ENCODE measurements at places on chromosomes 12 and 14.
A peak's percentile ranks its signal among the peaks of the same experiment; 100 is the strongest.

DNA sequence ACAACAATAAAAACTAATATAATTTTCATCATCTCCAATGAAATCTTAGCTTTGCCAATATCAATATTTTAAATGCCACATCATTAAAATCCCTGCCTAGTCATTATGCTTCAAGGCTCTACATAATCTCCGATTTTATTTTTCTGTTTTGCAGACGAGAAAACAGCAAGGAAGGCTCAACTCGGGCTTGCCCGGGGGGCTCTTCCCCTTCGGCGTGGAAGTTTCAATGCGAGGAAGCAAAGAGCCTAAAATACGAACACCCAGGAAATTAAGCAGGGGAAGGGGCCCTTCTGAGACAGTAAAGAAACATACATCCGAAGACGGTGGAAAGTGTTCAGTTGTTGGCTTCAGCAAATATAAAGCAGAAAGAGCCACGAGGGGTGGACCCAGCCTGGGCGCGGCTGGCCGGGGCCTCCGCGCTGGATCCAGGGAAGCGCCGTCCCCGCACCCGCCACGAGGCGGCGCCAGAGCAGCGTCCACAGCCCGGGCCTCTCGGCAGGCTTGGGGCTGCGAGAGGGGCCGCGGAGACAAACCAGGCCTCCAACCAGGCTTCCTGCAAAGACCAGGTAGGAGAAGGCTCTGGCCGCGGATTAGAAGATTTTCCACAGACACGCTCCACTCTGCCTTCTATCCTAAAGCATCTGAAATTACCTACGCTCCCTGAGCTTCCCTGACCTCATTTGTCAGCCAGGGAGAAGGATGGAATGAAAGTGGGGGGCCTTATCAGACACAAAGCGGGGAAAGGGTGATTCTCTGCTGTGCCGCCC lies 77.2 kb downstream of the SERPINA3 start:
- peak; percentile 22 for DNase-seq
- no peaks in the 10 kb centered on the region for H3K36me3 ChIP-seq
- H3K27ac ChIP-seq = no peak overlapping the region
- no peaks in the 10 kb centered on the region for H3K27me3 ChIP-seq
- H3K4me1 ChIP-seq = peaks cover 2% of the 10 kb centered on the region

- no peak overlapping the region for H3K27ac ChIP-seq
- DNase-seq = peak; percentile 30
- no peaks in the 10 kb centered on the region for H3K36me3 ChIP-seq
- H3K4me3 ChIP-seq = no peak overlapping the region
Measured at GRCh38 chr12:5796171-5796958, 148.7 kb downstream of the ANO2 start.

GRCh38 chr12:18888047-18888446 lies 150.1 kb downstream of the CAPZA3 start:
- H3K27me3 ChIP-seq = no peaks in the 10 kb centered on the region
- DNase-seq = no peak
- H3K27ac ChIP-seq = no peak overlapping the region
- H3K4me1 ChIP-seq = no peaks in the 10 kb centered on the region
- no peaks in the 10 kb centered on the region for H3K36me3 ChIP-seq

DNA sequence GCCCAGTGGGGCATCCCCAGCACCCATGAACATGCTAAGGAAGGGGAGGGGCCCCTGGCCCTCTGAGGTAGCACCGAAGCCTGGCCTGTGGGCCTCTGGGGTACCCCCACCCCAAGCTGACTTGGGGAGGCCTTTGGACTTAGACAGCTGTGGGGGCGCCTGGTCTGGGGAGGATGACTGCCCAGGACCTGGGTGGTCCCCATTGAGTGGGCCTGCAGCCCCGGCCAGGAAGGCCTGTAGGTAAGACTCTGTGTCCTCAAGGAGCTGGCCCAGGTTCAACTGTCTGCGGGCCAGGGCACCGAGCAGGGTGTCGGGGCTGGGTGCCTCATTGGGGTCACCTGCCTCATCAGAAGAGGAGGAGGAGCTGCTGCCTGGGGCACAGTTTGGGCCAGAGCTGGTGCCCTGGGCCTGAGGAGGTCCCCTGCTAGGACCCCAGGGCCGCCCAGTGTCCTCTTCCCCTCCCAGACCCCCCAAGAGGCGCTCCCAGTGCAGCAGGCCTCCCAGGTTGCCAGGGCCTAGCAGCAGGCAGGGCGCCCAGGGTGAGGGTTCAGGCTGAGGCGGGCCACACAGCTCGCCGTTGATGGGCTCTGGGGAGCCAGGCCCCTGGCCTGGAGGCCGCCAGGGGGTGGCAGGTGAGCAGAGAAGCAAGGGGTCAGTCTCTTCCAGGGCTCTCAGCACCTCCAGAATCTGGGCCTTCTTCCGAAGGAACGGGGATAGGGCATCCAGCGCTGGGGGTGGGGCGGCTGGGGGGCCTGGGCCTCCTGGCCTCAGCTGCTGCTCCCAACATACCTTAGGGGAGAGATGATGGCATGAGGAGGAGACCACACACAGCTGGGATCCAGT lies 31.4 kb downstream of the NCKAP5L start:
- no peaks in the 10 kb centered on the region for H3K4me1 ChIP-seq
- H3K4me3 ChIP-seq = no peak overlapping the region
- H3K27me3 ChIP-seq = no peaks in the 10 kb centered on the region
- no peak overlapping the region for H3K27ac ChIP-seq
- H3K36me3 ChIP-seq = peaks cover 77% of the 10 kb centered on the region

- H3K4me3 ChIP-seq = no peak overlapping the region
- H3K27ac ChIP-seq = no peak overlapping the region
- no peaks in the 10 kb centered on the region for H3K4me1 ChIP-seq
- H3K27me3 ChIP-seq = no peaks in the 10 kb centered on the region
Measured at GRCh38 chr14:47490353-47490752, 185.1 kb downstream of the MDGA2 start.

DNA sequence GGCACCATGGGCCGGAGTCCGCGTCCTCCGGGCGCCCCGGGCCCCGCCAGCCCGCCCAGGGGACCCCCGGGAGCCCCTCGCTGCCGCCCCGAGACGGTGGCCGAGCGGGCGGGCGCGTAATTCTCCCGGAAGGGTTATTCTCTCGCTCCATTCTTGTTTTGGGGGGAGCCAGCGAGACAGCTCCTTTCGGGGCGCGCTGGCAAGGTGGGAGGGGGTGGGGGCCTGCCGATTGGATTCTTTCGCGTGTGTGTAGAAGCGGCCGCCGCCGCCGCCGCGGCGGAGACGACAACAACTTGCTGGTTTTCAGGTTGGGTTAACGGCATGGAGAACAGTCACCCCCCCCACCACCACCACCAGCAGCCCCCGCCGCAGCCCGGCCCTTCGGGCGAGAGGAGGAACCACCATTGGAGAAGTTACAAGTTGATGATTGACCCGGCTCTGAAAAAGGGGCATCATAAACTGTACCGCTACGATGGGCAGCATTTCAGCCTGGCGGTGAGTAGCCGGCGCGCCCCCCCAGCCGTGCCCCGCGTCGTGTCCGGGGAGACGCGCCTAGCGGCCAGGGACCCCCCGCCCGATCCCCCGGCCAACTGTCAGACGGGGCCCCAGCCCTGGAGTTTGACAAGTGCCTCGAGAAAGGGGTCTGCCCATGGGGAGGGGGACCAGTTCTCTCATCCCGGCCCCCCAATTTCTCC lies 755 bp downstream of the SETD1B start:
- H3K4me3 ChIP-seq = peak overlapping the region; percentile 82
- H3K27me3 ChIP-seq = no peaks in the 10 kb centered on the region
- H3K27ac ChIP-seq = peak overlapping the region; percentile 94
- peaks cover 21% of the 10 kb centered on the region for H3K36me3 ChIP-seq
- DNase-seq = no peak

GRCh38 chr14:68947802-68948201 lies 31.3 kb downstream of the ACTN1 start:
- H3K4me3 ChIP-seq = no peak overlapping the region
- peaks cover 25% of the 10 kb centered on the region for H3K36me3 ChIP-seq
- H3K27ac ChIP-seq = peak overlapping the region; percentile 41
- peak; percentile 42 for DNase-seq
- no peaks in the 10 kb centered on the region for H3K27me3 ChIP-seq

DNA sequence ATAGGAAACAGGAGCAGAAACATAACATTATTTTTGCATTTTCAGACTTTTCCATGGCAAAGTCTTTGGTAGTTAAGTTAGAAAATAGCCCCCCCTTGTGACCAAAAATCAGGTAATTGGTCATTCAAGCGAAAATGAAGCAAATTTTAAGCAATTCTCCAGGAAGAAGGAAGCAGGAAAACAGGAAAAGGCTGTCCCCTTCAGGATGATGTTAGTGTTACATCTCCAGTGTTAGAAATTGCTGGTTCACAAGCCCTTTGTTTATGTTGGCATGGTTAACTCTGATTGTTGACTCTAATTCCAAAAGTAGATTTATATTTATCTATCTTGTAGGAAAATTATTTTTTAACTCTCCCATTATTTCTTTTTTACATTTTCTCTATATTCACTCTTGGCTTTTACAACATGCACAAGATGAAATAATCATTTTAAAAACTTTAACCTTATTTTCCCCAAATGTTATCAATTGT lies 18.8 kb upstream of the GAS2L3 start:
- no peaks in the 10 kb centered on the region for H3K27me3 ChIP-seq
- H3K27ac ChIP-seq = no peak overlapping the region
- 0 out of 2 replicates have a peak, but pooled peaks cover 2% of the 10 kb centered on the region for H3K4me1 ChIP-seq
- H3K36me3 ChIP-seq = no peaks in the 10 kb centered on the region
- no peak overlapping the region for H3K4me3 ChIP-seq

GRCh38 chr12:69348162-69348938 lies at the start of gene LYZ:
Gene LYZ, plus strand, starts transcription at chr12:69348381. Its CDS starts 28 bp downstream, at chr12:69348409.
- no peak for DNase-seq
- H3K27ac ChIP-seq = no peak within 1 kb of the TSS
- H3K4me3 ChIP-seq = no peak within 1 kb of the TSS
- H3K4me1 ChIP-seq = no peaks in the 10 kb centered on the region

DNA sequence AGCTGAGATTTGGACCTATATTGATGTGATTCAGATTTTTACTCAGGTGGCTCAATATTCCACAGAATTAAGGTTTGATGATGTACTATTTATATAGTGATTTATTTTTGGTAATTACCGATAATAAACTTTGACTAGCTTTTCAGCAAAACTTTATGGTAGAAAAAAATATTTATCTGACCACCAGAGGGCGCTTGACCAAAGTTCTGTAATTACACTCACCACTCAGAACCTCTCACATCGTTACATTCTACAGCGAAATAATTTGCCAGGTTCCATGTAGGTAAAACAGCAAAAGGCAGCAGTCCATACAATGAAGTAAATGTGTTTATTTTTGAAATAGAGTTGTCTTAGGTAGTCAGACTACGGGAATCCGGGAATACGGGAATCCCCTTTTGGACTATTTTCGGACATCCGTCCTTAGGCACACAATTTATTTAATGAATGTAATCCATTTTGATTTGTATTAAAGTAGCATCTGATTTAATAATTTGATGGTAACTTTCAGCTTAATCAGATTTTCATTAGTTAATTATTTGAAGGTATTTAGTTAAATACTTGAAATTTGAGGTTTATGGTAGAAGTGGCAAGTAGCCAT lies 143.0 kb upstream of the DDHD1 start:
- peak; percentile 45 for DNase-seq
- no peak overlapping the region for H3K4me3 ChIP-seq
- no peaks in the 10 kb centered on the region for H3K36me3 ChIP-seq
- H3K27me3 ChIP-seq = no peaks in the 10 kb centered on the region
- no peaks in the 10 kb centered on the region for H3K4me1 ChIP-seq
- no peak overlapping the region for H3K27ac ChIP-seq

DNA sequence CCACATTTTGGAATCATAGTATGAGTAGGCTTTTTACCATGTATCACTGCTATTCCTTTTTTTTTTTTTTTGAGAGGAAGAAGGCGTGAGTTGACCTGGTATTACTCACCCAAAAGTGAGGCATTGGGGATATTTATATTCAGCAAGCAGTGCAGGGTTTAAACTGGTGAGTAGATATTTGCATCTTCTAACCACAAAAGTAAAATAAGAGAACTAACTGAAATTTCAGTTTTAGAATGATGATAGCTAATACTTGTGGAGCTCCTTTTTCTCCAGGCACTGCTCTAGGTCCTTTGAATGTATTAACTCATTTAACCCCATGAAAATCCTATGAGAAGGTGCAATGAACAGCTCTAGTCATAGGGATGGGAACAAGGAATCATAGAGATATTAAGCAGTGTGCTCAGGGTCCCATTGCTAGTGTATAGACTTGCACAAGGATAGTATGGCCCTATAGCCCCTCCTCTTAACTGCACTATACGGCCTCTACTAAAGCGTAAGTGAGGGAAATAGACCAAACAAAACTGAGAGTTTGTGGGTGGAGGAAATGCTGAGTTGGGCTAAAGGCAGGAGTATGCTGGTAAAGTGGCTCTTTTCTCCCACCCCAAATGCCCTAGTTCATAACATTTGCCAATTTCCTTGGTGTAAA lies 104.3 kb upstream of the MAX start:
- DNase-seq = peak; percentile 91
- H3K36me3 ChIP-seq = no peaks in the 10 kb centered on the region
- H3K4me3 ChIP-seq = no peak overlapping the region
- no peaks in the 10 kb centered on the region for H3K27me3 ChIP-seq
- H3K27ac ChIP-seq = no peak overlapping the region

- H3K36me3 ChIP-seq = peaks cover 3% of the 10 kb centered on the region
- no peak overlapping the region for H3K27ac ChIP-seq
- no peak overlapping the region for H3K4me3 ChIP-seq
- H3K4me1 ChIP-seq = peaks cover 42% of the 10 kb centered on the region
Measured at GRCh38 chr12:96235484-96235826, 41.3 kb downstream of the ELK3 start.

GRCh38 chr12:130827432-130827831 lies 11.6 kb downstream of the STX2 start:
- DNase-seq = no peak
- no peaks in the 10 kb centered on the region for H3K27me3 ChIP-seq
- H3K4me3 ChIP-seq = no peak overlapping the region
- peak overlapping the region; percentile 91 for H3K27ac ChIP-seq
- H3K36me3 ChIP-seq = peaks cover 8% of the 10 kb centered on the region
- H3K4me1 ChIP-seq = peaks cover 21% of the 10 kb centered on the region

GRCh38 chr12:39835517-39836489 lies 216.2 kb upstream of the ABCD2 start:
- H3K4me3 ChIP-seq = no peak overlapping the region
- no peak overlapping the region for H3K27ac ChIP-seq
- H3K27me3 ChIP-seq = no peaks in the 10 kb centered on the region
- no peak for DNase-seq

DNA sequence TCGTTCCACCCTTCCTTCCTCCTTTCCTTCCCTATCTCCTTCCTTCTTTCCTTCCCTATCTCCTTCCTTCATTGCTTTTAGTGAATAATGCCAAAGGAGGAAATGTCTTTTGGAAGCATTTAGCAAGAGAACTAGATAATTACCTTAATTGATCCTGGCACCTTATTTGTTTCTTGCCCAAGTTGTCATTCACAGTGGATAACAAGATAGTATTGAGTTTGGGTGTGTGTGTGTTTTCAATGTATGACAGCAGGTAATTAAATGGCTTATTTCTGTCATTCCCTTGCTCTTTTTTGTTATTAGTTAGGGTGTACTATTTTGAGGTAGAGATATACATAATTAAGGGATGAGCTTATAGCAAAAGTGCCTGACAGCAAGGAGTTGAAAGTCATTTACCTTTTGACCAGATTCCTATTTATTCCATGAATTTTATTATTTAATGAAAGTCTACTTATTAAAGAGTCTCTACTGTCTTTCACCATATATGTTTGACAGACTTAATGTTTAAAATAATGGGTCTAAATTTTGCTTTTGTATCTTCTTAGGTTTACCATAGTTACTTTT lies 30.2 kb downstream of the EID3 start:
- H3K27me3 ChIP-seq = no peaks in the 10 kb centered on the region
- H3K4me3 ChIP-seq = no peak overlapping the region
- H3K27ac ChIP-seq = no peak overlapping the region
- DNase-seq = no peak

Data from IMR-90 (cell line).